ENCODE measurements at places on chromosomes 1 and 21.

- DNase-seq: peak; percentile 28
Observed at GRCh38 chr21:22900490-22900889, 1902.3 kb downstream of the NCAM2 start.

DNA sequence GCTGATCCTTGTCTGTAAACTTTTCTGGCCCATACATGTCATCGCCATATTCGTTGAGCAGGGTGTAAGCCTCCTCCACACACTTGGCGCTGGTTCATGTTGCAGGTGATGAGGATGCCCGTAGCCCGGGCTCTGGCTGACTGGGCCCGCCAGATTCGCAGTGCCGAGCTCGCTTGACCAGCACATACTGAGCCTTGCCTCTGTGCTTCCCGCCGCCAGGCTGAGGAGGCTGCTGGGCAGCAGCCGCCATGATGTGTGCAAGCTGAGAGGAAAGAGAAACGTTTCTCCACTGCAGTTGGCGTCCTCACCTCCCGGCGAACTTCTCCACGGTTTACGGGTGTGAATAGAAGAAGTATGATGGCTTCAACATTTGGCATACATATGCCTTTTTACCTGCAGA, 89.2 kb downstream of the LTN1 start:
- no peak for DNase-seq

DNA sequence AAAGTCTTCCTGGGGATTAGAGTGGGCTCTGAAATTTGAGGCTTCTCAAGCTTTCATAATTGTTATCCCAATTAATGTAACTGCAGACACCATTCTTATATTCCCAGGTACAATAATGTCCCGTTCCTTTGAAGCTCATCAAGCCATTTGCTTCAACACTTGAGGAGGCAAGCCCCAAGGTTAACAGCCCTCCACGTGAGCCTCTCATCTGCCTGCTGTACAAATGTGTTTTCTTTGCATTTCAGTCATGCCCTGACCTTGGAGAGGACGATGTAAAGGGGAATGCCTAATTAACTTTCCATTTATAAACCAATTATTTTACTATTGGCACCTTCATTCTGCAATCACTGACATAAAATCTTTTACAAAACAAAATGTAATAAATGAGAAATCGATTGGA, 106.3 kb downstream of the SETD4 start:
- no peak for DNase-seq

DNA sequence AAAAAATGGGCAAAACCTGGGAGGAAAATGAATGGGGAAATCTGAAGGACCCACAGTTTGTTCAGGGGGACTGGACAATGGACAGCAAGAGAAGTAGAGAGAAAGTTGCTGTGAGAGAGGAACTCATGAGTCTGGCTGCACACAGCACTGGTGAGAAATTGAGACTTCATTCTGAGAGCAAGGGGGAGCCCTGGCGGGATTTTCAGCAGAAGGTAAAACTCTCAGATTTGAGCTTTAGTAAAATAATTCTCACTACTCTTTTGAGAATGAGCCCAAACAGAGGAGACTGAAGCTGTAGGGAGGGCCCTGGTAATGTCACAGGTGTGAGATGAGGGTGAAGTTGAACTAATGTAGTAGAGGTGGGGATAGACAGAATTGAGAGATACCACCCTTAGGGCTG, 438.6 kb downstream of the OMA1 start:
- no peak for DNase-seq

DNA sequence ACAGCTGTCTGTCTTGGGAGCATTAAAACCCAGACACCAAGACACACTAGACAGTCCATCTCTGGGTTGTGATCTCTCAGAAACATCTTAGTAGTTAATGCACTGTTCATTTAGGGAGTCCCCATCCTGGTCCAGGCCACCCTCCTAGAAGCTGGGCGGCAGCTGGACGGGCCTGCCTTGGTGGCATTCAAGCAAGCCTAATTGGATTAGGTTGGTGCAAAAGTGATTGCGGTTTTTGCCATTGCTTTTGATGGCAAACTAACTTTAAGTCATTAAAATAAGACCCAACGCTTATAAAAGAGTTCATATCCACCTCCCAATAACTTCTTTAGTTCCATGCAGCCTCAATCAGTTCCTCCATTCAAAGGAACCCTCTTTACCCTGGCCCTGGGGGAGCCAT, 21.7 kb downstream of the ATP5PO start:
- no peak for DNase-seq

Data from suppressor macrophage treated with lipopolysaccharide for 4 hours (primary cell).